ENCODE measurements at places on chromosomes 4 and X.

DNA sequence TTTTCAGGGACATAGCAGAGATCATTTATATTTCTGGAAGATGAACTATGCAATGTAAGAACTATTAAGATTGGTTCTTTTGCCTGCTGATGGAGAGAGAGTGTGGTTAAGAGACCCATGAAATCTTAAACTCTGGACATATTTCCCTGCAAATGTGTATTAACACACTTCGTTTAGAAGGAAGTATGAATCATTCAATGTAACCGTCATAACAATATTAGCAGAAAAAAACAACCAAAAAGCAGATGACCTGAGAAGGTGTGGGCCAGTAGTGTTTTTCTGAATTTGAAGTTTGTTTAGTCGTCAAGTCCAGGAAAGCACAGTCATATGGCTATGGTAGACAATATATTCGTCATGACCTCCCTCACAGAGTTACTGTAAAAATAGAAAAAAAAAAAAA lies 2.5 kb upstream of the TMPRSS11D start:
- DNase-seq: no peak

DNA sequence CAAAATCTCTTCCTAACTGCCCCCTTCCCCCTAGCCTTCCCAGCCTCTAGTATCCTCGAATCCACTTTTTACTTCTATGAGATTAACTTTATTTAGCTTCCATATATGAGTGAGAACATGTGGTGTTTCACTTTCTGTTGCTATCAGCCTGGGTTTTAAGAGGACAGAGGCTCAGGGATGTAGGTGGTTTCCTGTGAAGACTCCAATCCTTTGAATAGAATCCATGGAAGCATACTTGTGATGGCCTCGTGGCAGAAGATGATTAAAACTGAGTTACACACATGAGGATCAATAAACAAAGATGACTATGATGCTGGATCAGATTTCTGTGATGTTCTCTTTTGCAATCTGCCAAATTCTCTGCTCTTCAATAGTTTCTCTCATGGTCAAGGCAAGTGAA lies 29.8 kb downstream of the CD99L2 start:
- no peak for DNase-seq

- peak; percentile 10 for DNase-seq
Measured at GRCh38 chrX:152896450-152896849, 1.4 kb upstream of the ZNF185 start.

- DNase-seq: no peak
Measured at GRCh38 chrX:65508851-65509250, 25.7 kb downstream of the LAS1L start.

DNA sequence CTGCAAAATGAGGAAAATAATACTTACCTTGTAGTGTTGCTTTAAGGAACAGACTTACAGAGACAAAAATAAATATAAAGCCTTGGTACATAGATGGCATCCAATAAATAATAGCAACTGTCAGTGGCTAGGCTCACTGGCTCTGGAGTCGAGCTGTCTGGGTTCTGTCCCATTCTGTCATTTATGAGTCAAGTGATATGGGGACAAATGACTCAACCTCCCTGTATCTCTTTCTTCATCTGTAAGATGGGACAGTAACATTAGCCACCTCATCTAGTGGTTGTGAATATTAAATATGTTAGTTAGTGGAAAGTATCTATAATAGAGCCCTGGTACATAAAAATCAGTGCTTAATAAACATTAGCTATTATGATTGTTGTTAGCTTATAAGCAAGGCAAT lies 16.7 kb upstream of the GATB start:
- DNase-seq: no peak

DNA sequence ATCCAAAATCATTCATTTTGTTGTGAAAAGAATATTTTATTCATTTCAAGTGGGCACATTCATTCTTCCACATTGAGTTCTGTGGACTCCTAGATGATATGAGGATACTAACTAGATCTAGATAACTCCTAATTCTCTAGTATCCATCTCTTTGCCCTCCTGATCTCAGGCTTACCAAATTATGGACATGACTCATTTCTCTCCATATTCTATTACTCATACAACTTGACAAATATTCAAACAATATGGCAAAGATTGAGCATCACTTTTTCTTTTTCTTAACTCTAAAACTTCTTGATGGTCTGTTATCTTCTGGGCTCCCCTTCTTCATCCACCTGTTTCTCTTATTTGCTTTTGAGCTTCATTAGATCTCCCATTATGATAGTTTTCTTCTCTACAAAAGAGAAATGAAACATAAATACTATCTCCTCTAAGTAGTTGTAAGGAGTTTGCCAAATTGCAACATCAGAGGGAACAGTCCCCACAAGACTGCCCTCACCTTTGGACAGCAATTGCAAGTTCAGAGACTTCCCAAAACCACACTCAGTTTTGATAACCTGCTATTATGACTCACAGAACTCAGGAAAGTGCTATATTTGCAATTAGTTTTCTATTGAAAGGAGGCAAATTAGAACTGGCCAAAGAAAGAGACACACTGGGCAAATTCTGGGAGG lies 422.9 kb downstream of the SPRY1 start:
- DNase-seq: peak; percentile 22

DNA sequence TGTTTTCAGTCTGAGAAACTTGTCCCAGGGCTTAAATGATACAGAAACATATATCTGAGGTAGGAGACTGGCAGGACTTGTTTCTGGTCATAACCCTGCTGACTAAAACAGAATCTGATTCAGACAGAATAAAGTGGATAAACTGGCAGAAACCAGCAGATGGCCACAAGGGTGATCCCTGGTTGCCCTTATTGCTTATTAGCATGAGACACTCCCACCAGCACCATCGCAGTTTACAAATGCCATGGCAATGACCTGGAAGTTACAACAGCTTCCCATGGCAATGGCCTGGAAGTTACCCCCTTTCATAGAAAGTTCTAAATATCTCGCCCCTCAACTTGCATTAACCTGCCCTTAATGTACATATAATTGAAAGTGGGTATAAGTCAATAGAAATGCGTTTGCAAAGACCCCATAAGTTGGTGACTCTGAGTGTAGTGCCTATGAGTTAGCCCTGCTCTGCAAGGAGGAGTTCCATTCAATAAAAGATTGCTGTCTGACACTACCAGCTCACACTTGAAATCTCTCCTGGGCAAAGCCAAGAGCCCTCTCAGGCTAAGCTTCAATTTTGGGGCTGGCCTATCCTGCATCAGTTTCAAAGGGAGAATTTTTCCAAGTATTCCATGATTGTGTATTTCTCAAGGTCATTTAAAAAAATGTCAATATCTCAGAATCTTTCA lies 52.9 kb upstream of the PAGE5 start:
- no peak for DNase-seq

DNA sequence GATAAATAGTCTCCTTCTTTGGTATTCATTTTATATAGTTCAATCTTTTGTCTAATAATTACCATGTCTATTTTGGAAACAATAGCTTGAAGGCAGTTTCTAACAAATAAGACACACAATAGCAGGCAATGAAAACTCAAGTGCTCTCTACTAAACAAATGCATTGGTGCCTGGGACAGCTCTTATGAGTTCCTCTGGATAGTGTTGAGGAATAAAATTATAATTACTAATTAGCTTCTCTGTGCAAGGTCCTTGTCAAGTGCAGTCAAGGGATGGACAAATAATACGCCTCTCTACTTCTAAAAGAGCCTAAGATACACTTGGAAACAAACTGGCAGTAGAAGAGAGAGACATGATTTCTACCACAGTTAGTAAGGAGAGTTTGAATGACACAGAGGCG lies 229.0 kb upstream of the GLRA2 start:
- no peak for DNase-seq

GRCh38 chrX:38804682-38805431 lies 3.6 kb downstream of the MID1IP1 start:
- peak; percentile 49 for DNase-seq

GRCh38 chr4:52628543-52628942 lies 30.6 kb downstream of the USP46 start:
- no peak for DNase-seq

GRCh38 chrX:97844161-97844560 lies 960.5 kb downstream of the RPA4 start:
- DNase-seq: no peak

DNA sequence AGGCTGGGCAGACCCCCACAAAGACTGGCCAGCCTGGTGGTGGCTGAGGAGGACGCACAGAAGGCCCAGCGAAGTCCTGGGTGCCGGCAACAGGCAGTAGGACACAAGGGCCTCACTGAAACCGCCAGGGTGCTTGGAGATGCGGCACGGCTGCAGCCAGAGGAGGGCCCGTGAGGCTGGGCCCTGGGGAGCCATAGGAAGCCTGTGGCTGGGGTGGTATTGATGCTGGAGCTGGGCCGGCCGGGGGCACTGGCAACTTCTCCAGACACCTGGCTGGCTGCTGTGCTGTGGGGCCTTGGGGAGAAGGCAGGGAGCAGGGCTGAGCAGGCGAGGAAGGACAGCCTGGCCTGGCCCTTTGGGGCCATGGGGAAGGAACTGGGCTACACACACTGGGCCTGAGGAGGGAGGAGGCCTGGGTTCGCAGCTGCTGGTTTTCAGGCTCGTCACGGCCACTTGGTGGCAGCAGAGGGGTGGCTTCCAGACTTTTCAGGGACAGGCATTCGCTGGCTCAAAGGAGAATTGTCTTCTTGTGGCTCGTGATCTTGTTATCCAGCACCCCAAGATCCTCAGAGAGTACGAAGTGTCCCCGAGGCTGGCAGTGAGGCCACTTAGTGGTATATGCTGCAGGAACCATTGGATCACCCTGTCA lies 37.2 kb downstream of the ATP2B3 start:
- peak; percentile 78 for DNase-seq

DNA sequence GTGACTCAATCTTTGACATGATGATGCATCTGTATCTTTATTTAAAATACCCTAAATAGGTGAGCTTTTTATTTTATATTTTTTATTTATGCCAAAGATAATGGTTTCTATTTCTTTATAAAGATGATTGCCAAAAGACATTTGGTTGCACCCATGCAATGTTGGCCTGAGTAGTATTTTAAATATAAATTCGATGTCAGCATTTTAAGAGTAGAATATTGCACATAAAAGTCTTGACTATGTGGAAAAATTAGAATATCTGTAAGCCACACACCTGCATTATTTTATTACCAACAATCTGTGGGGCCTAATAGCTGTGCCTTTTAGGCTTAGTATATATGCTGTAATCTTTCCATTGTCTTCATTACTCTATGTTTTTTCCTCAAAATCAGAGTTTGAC lies 91.4 kb downstream of the CPXCR1 start:
- DNase-seq: no peak

- DNase-seq: no peak
Measured at GRCh38 chr4:106126062-106126461, 189.9 kb downstream of the TBCK start.

DNA sequence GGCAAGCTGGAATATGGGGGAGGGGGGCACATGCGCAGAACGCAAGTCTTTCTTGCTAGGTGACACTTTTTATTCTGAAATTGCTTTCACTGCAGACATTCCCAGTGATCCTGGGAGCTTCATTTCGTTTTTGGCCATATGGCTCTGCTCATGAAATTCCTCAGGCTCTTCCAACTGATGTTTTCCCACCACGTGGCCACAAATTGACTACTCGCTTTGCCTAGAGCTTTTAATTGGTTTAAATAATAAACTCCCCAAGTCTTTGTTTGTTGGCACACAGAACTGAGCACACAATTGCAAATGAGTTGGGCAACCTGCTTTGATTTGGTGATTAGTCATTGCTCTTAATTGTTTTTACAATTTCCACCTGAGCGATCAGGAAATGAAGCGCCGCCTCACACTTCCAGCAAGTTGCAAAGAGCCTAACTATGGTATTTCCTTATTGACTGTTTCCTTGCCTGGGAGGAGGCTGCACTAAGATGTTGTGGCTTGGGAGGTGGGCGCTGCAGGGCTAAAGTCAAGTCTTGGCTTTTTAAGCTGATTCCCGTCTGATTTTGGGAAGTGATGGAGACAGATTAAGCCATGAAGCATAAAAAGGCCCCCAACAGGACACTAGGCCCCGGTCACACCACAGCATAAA lies 282.5 kb downstream of the ZIC3 start:
- no peak for DNase-seq

GRCh38 chr4:80204433-80205011 lies 7.2 kb downstream of the PRDM8 start:
- no peak for DNase-seq

GRCh38 chrX:50770702-50771101 lies 43.3 kb downstream of the SHROOM4 start:
- DNase-seq: no peak

DNA sequence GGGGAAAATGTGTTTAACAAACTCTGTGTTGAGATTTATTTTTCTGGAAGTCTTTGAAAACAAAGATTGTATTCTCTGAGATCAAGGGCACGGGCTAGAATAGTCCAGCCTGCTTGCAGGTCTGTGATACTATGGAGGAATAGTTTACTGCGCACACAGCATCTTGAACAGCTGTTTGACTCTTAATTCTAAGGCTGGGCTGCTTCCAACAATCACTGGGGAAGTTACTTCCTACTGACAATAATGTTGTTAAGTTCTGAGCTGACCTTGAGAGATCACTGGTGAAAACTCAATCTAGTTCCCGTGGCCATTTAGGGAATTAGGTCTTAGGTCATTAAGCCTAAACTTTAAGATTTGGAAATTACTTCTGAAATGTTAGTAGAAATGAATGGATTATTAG lies 416.1 kb upstream of the FTHL17 start:
- DNase-seq: no peak

DNA sequence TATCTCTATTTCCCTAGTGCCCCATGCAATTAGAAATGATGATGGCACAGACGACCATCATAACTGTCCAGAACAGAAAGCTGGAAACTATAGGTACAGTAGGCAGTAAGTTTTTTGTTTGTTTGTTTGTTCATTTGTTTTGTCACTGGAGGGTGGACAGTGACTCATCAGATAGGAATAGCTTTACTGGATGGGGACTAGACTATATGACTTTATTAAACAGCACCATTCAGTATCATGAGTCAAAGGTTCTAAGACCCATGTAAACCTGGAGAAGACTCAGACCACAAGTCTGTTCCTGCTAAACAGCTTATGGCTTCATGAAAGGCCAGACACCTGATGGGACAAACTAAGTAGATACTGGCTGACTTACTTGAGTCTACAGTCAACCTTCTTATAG lies 38.4 kb downstream of the PLAC1 start:
- DNase-seq: no peak
